ENCODE measurements at places on chromosomes 12 and 14. TPM values are rescaled to one million over a fixed set of nuclear protein-coding genes. Genes with fewer than 3 reads are reported as not detected.

DNA sequence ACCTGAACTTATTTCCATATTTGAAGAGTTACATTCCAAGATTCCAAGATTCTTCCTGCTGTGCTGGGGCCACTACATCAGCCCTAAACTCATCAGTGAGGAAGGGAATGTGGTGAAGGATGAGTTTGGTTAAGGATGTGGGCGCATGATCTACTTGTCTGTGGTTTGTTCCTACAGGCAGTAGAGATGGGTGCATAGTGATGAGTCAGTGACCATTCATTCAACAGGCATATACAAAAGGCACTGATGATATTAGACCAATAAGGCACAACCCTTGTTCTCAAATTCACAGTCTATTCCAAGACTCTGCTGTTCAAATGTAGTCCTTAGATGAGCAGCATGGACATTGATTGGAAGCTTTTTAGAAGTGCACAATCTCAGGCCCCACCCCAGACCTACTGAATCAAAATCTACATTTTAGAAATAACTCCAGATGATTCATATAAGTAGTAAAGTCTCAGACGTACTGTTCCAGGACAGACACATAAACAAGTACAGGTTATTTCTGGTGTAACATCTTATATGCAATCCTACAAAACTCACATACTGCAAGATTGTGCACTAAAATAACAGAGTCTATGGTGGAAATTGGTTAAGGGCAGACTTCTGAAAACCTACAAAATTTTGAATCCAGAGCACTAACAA is 47.7 kb upstream of the MAP3K9 start:
- no peak for DNase-seq

- DNase-seq: no peak
Observed at GRCh38 chr12:50533203-50533584, 28.4 kb downstream of the DIP2B start.

DNA sequence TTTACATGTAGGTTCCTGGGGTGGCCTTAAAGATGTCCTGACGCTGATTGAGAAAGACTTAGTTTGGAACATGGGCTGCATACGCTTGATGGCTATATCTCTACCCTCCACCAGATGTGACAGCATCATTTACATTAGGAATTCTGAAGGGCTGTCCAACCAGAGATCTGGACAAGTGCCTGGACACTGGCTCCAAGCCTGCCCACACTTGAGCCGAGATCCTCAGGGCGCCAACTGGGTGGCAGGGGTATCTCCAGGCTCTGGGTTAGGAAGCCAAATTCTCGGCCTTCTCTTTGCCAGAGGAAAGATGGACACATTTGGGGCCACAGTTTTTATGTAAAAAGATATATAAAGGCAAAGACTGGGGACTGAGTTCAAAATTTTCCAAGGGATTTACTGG is 246.3 kb downstream of the NTF3 start:
- DNase-seq: no peak

DNA sequence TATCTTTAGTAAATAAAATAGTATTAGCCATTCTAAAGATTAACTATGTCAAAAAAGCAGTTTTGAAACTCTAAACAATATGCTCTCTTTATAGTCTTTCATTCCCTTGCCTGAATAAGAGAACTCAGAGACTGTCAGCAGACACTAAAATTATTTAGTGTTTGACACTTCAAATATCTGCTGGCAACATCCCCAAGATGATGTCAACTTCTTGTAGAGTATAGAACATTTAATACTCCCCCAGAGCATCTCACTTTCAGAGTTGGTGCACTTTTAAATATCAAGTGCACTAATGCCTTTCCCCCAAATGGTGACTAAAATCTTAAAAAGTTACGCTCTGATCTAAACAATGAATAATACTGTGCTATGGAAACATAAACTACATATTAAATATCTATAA is 374.9 kb downstream of the SLC6A15 start:
- no peak for DNase-seq

DNA sequence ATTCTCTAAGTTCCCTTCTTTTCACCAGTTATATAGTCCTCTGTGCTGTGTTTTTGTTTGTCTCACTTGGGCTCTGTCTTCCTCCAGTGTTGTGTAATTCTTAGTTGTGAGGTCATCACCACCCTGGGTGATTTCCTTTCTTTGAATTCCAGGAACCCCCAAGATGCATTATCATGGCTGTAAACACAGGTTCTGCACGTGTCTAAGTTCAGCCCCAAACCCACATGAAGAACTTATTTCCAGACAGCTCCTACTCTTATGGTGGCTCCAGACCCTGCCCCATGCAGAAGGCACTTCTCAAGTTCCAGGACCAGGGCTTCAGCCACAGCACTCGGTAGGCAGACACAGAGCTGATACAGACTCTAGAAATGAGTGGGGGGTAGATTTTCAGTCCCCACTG is 560.5 kb downstream of the BCL11B start:
- DNase-seq: no peak

SLC4A8 gene
- 4.7 TPM for polyA plus RNA-seq

ADCY6 gene
- 25.4 TPM for polyA plus RNA-seq

DNA sequence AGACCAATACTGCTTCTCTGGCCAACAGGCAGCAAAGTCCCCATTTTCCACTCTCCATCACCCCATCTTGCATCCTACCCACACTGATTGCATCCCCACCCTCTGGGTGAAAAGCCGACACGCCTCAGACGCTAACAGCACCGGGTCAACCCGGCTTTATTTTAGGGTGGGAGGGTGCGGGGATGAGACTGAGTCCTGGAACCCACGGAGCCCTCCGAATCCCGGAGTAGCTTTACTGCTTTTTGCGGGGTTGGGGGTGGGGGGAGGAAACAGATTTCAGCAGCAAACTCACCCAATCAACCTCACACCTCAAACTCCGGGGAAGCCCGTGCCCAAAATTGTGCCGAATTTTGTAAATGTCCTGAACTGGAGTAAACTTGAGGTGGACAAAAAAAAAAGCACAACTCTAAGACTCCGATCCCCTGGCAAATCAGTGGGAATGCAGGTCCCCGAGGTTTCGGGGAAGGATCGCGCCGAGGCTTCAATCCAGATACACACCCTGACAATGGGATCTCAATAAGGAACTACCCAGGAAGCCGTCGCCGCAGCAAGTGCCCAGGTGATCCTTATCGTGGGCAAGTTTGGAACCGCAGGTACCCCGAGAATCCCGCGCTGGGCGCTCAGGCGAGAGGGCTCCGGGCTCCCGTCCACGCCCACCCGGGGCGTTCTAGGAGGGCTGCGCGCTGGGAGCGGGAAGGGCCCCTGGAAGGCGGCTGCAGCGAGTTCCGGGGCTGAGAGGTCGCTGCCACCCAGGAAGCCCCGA is 1.1 kb downstream of the GCH1 start:
- DNase-seq: no peak

DNA sequence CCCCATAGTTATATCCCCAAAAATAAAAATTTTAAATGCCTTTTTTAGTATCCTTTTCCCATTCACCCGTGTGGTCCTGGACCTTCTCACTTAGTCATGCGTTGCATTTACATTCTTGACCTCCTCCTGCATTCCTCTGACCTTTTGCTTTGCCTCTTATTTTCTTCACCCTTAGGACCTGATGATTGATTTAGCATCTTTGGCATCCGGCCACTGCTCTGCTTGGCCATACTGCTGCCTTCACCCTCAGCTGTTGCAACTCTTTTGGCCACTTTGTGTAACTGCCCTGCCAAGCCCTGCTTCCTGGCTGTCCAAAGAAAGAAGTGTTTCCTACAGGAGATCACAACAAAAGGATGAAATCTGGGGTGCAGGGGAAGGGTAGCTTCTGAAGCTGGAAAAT is 48.8 kb upstream of the SLC38A4 start:
- DNase-seq: no peak

All from ovary (tissue), 10 donors.